ENCODE measurements at places on chromosomes 13 and 19.

- no peak for DNase-seq
Observed at GRCh38 chr13:42946927-42947326, 45.1 kb downstream of the EPSTI1 start.

DNA sequence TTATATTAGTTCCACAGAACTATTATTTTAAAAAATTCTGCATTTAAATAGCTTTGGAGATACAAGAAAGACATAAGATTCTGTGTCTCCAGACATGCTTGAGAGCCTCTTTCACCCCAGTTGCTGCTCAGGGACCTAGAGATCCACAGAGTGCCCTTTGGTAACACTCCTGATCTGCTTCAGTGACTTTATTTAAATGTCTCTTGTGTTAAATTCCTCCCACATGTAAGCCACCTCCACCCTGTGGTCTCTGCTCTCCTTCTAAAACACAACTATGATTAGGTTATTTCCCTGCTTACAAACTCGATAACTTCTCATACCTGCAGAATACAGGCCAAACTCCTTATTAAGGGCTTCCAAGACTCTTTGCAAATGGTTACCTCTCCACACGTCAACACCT lies 141.0 kb downstream of the RFC3 start:
- no peak for DNase-seq

GRCh38 chr13:76116751-76117360 lies 480.7 kb downstream of the LMO7 start:
- DNase-seq = no peak

DNA sequence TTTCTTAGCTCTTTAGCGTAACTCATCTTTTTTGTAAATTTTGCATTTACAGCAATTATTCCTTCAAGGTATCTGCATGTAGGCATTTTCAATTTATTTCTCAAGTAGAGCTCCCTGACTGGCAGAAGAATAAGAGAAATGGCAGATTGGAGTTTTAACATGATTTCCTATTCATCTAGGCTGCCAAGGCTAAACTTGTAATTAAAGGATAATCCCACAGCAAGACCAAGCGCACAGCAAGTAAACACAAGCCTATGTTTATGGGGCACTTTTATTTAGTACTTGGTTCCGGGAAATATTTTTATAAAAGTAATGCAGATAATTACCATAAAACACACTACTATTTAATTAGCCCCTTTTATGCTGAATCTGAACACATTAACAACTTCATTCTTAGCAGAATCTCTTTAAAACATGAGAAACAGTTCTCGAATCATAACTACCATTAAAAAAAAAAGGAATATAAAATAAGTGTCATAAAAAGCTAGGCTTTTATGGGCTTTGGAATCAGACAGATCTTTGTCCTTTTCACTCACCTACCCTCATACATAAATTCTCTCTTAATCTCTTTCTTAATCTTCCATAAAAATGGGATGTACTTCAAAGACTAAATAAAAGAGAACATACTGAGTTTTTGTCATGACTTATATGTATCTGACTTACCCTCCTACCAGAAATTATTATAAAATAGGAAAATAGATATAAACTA lies 961.6 kb upstream of the MIR17HG start:
- no peak for DNase-seq

DNA sequence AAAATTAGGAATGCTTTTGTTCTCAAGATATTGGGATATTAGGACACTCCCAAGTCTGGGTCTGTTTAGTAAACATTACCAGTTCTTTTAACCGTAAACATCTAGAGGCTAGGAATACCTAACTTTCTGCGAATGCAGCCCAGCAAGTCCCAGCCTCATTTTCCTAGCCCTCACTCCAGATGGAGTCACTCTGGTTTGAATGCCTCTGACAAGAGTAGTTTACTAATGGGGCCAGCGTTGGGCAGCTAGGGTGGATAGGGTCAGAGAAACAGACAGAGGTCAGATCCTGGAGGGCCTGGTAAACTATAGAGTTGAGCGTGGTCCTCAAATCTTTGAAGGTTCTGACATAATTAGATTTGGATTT lies 53.6 kb downstream of the WDFY2 start:
- DNase-seq = peak; percentile 75

GRCh38 chr19:48819366-48819816 lies 8.6 kb upstream of the BCAT2 start:
- DNase-seq = no peak

- peak; percentile 79 for DNase-seq
Observed at GRCh38 chr19:55068950-55069864, 6.3 kb upstream of the RDH13 start.

- no peak for DNase-seq
Observed at GRCh38 chr19:41575998-41576397, at the start of gene CEACAM21. Gene CEACAM21, plus strand, starts transcription at chr19:41576166. Its CDS starts 109 bp downstream, at chr19:41576275.

DNA sequence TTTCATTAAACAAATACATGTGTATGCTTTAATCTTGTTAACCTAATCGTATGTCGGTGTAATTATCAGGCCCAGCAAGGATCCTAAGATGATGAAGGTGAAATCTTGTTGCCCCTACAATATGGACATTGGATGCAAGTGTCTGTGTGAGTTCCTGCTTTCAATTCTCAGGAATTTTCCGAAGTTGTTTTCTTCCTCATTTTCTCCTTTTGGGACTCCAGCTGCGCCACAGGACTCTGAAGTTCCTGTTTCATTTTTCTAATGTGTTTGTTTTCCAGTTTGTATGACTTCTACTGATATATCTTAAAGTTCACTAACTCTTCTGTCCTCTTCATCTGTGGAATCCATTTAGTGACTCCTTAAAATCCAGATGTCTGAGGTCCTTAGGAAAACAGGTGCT lies 11.9 kb upstream of the OR7D2 start:
- no peak for DNase-seq

- no peak for DNase-seq
Observed at GRCh38 chr13:40103864-40104263, 448.4 kb downstream of the COG6 start.

GRCh38 chr13:113851826-113852535 lies 11.9 kb downstream of the GAS6 start:
- DNase-seq = no peak

DNA sequence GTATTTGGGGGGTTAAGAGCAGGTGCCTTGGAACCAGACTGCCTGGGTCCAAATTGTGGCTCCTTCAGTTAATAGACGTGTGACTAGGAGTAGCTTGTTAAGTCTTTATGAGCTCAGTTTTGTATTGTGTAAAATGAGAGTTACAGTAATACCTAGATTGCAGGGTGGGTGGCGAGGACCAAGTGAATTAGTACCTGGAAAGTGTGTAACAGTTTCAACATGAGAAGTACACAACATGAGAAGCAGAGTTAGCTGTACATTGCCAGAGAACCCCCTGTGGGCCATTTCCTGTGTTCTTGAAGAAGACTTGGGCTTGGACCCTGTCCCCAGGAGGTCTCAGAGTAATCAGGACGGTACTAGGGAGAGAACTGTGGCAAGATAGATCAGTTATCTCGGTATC lies 36.8 kb downstream of the PPP2R1A start:
- DNase-seq = no peak

DNA sequence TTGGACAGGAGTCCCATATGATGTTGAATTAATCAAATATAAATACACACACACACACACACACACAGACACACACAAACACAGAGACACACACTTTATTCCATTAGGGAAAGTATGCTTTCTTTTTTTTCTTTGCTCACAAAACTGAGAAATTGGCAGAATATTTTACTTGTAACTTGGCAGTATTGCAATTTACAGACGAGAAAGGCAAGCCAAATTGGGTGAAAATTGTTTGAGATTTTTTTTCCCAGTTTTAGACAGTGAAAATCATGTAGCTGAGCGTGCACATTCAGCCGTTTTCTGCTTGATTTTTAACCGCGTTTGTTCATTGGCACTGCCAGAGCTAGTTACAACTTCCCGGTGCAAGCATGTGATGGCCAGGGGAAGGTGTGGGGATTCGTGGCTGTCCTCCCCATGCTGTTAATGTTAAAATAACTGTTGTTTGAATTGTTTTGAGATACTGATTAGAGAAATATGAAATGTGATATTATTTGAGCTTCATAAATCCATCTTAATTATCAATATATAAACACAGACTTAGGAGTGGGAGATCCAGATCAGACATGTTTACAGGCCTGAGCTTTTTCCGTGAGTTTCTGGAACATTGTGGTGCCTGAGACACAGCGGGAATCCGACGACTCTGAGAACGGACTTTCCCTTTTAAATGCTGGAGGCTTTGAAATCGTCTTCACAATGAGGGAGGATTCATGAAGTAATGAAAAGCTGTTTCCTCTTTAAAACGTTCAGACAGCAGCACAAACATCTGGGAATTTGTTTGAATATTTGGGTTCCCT lies 125.5 kb downstream of the KCNRG start:
- peak; percentile 48 for DNase-seq

- no peak for DNase-seq
Observed at GRCh38 chr19:32172566-32173160, 172.7 kb upstream of the ZNF507 start.

GRCh38 chr19:5078666-5079065 lies 109.8 kb downstream of the KDM4B start:
- DNase-seq = no peak

DNA sequence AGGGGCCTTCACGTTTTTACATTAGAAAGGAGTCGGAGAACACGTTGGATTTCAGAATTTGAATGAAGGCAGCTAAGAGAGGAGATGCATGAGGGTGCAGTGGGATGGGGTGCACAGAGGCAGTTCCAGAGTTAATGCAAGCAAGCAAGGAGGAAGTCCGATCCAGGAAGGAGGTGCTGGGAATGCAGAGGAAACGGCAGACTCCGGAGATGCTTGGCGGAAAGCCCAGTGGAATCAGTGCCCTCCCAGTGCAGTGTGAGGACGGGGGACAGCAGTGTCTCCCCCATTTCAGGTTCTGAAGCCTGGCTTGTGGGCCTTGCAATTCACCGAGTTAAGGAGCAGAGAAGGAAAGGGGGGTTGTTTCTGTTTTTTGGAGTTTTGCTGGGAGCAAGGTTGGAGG lies 100.4 kb downstream of the COL4A2 start:
- no peak for DNase-seq

DNA sequence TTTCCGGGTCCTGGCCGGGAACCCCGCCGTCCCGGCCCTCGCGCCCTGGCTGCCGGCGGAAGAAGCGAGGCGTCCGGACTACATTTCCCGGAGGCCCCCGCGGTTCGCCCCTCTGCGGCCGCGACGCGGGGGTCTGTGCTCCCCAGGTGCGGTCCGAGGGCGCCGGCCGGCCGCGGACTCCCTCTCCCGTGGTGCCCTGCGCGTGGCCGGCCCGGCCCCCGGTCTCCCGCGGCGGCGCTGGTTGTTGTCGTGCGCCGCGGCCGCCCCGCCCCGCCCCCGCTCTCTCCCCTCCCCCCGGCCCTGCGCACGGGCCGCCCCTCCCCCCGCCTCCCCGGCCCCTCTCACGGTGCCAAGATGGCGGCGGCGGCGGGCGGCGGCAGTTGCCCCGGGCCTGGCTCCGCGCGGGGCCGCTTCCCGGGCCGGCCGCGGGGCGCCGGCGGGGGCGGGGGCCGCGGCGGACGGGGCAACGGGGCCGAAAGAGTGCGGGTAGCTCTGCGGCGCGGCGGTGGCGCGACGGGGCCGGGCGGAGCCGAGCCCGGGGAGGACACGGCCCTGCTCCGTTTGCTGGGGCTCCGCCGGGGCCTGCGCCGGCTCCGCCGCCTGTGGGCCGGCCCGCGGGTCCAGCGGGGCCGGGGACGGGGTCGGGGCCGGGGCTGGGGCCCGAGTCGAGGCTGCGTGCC lies at the start of gene KMT2B:
TSS of gene KMT2B (plus strand) at position 339 of the 680 bp plus-strand sequence. CDS start at position 355, 16 bp downstream.
- no peak for DNase-seq

- no peak for DNase-seq
Observed at GRCh38 chr13:33147832-33148231, 131.6 kb downstream of the KL start.

DNA sequence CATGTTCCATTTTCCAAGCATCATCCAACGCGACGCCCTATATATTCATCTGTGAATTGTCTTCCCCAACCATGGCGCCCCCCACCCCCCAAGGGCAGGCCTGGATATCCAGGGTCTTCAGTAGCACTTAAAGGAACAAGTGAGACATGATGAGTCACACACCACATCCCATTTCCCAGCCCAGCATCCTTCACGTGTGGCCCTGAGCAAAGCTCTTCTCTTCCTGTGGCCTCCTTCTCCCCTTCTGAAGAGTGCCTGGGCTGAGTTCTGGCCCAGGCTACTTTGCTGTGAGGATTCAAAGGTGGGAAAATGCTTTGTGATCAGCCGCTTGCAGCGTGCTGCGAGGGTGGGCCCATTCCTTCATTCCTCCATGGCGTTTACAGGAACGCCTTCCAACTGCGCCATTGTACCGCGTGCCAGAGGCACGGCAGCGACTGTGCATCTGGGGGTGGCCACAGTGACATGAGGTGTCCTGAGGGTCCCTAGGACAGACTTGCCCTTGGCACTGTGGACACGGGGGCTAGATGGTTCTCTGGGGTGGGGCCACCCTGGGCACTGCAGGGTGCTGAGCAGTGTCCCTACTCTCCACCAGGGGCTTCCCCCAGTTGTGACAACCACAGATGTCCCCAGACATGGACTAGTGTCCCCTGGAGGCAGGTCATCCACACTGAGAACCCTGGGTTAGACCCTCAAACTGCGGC lies 11.7 kb downstream of the PLIN4 start:
- no peak for DNase-seq

- DNase-seq = no peak
Observed at GRCh38 chr13:29465741-29466293, 129.7 kb downstream of the SLC7A1 start.

DNA sequence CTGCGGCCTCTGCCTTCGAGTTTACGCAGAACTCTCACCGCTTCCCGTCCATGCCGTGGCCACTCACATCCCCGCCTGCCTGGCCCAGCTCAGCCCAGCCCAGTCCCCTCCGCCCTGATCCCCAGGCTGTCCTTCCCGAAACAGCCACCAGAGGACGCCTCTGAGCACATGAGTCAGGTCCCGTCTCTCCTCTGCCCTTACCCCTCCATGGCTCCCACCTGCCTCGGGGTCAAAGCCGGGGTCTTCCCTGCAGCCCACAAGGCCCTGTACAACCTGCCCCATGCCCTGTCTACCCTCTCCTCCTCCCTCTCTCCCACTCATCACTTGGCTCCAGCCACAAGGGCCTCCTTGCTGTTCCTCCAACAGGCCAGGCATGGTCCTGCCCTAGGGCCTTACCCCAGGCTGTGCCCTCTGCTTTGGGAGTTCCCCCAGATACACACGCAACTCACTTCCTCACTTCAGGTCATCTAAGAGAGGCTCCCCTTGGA lies 8.1 kb upstream of the SEMA6B start:
- peak; percentile 94 for DNase-seq

GRCh38 chr13:73984949-73985691 lies 149.1 kb downstream of the KLF12 start:
- no peak for DNase-seq
